ENCODE measurements at places on chromosomes 4 and X. TPM values are rescaled to one million over a fixed set of nuclear protein-coding genes. Genes with fewer than 3 reads are reported as not detected.

SPANXD gene
- not detected for total RNA-seq

IQSEC2 gene
- total RNA-seq: 2.9 TPM

ZNF732 gene
- total RNA-seq: not detected

CD38 gene
- 189 TPM for total RNA-seq

RS1 gene
- not detected for total RNA-seq

DMP1 gene
- not detected for total RNA-seq

- no peak for DNase-seq
Measured at GRCh38 chr4:139576219-139576618, 20.2 kb upstream of the SETD7 start.

DNA sequence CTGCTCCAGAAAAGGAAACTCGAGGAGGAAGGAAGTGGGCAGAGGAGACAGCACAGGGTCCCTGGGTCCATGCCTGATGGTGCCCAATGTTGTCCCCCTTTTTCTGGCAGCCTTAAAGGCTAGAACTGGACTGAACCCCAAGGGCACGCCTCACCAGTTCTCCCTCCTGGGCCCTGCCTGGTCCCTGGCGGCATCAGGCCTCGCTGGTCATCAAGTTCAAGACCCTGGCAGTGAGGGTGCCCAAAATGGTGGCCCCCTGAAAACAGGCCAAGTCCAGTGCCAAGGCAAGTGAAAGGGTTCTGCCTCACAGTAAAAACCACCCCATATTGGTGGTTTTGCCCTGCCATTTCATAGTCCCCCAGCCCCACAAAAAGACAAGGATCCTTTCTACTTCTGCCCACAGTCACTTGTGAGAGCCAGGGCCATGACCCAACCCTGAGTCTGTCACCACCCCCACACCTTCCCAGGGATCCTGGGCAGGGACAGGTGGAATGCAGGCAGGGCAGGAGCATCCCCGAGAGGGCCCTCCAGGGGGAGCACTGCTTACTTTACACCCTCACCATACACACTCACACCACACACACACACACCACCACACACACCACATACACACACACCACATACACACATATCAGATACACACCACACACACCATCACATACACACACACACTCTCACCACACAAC, 107.6 kb downstream of the DCTD start:
- no peak for DNase-seq

- DNase-seq: no peak
Measured at GRCh38 chr4:145451895-145452294, 29.8 kb upstream of the SMAD1 start.

GRCh38 chr4:23061431-23061830, 368.7 kb downstream of the GBA3 start:
- no peak for DNase-seq

GRCh38 chr4:184147858-184148737, 69.6 kb downstream of the ENPP6 start:
- DNase-seq: no peak

- no peak for DNase-seq
Measured at GRCh38 chr4:185227131-185227551, 17.7 kb downstream of the SNX25 start.

DNA sequence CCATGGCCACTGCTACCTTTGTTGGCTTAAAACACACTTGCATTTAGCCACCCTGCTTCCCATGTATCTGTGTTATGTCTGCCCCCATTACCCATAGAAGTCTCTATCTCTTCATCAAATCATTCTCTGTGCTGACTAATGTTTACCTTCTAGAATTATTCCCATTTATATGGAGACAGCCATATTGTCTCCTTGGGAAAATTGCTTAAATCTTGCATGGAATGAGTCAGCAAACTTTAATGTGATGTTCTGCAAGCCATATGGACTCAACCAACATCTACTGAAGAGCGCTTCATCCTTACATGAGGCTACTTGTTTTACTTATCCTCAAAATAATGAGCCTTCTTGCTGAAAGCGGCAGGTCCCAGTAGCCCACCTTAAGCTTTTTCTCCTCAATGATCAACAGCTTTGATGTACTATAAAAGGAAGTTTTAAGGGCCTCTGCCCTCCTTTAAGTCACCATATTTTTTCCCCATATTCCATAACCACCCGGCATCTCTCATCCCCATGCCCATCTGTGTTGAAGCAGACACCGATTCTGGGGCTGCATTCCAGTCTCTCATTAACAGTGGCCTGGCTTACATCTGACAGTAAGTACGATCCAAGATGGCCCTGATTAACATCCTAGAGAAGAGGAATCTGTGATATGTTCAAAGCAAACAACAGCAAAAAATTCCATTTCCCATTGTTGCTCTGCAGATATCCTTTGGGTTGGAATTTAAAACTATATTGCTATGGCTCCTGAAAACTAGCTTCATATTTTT, 130.4 kb downstream of the ARHGAP6 start:
- DNase-seq: no peak

DNA sequence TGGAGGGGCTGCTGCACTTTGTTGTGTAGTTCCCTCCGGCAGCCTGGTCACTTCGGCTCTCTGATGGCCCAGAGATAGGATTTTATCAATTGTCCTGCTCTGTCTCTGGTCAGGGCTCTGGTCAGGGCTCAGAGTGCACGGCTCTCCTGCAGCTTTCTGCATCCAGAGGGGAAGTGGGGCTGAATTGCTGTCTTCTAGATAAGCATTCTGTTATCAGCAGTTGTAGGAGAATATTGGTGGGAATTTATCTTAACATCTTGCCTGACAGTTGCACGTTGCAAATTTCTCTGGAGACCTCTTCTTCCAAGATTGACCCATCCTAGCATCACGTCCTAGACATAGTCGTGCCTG, 62.8 kb downstream of the FAM193A start:
- DNase-seq: no peak

Data from naive thymus-derived CD4-positive, alpha-beta T cell (primary cell).